ENCODE measurements at places on chromosomes 1 and 21. TPM values are rescaled to one million over a fixed set of nuclear protein-coding genes. Genes with fewer than 3 reads are reported as not detected.

- H3K4me1 ChIP-seq = no peaks in the 10 kb centered on the region
- DNase-seq = no peak
- H3K36me3 ChIP-seq = no peaks in the 10 kb centered on the region
- H3K27ac ChIP-seq = no peak overlapping the region
Observed at GRCh38 chr1:187622545-187622944, 793.8 kb downstream of the PLA2G4A start.

- no peak overlapping the region for H3K4me3 ChIP-seq
- no peaks in the 10 kb centered on the region for H3K36me3 ChIP-seq
- no peaks in the 10 kb centered on the region for H3K27me3 ChIP-seq
- H3K4me1 ChIP-seq = peaks cover 95% of the 10 kb centered on the region
- no peak for DNase-seq
Observed at GRCh38 chr1:167643441-167643840, 13.4 kb downstream of the RCSD1 start.

The CFAP126 gene
- polyA plus RNA-seq = not detected

The TFF2 gene
- polyA plus RNA-seq = not detected

DNA sequence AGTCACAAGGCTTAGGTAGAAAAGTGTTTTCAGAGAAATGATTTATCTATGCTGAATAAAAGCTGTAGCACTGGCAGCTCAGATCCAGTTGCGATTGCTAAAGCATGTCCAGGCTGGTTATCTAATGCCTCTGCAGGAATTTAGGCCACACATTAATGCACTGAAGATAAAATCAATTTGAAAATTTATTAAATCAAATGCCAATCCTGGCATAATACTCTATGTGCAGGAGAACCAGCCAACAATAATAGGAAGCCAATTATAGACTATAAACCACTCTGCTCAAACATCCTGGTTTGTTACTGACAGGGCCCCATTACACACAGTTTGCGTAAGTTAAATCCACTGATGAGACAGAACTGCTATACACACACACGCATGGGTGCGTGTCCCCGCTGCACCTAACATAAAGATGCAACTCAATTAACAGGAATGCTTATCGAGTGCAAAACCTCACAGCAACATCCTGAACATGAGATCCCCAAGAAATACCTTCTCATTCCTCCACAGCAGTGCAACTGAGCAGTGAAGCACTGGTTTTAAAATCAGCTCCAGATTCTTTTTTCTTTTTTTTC lies 40.6 kb downstream of the PTP4A2 start:
- no peak overlapping the region for H3K27ac ChIP-seq
- H3K36me3 ChIP-seq = no peaks in the 10 kb centered on the region
- no peaks in the 10 kb centered on the region for H3K27me3 ChIP-seq
- DNase-seq = no peak
- H3K4me1 ChIP-seq = peaks cover 8% of the 10 kb centered on the region

The CAPN8 gene
- 0.36 TPM for polyA plus RNA-seq
